Caki2 (cell line): ENCODE measurements at places on chromosomes 11 and 22.

DNA sequence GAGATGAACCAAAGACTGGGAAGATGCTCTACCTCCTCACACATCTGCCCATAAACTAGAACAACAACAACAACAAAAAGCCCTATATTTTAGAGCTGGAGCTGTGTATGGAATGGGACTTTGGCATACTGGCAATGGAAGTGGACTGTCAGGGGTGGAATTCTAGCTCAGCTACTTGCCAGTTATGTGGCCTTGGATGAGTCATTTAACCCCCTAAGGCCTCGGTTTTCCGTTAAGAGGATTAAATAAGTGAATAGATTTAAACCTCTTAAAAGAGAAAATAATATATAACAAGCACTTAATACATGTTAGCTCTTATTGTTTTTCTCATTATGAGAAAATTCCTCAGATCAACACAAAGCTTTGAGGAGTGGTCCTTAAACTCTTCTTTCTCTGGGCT lies 195.0 kb downstream of the KIF18A start:
- DNase-seq, result no peak

GRCh38 chr11:44528103-44528502 lies 37.4 kb upstream of the CD82 start:
- DNase-seq, result no peak

GRCh38 chr11:91756829-91757480 lies 467.7 kb upstream of the FAT3 start:
- no peak for DNase-seq

DNA sequence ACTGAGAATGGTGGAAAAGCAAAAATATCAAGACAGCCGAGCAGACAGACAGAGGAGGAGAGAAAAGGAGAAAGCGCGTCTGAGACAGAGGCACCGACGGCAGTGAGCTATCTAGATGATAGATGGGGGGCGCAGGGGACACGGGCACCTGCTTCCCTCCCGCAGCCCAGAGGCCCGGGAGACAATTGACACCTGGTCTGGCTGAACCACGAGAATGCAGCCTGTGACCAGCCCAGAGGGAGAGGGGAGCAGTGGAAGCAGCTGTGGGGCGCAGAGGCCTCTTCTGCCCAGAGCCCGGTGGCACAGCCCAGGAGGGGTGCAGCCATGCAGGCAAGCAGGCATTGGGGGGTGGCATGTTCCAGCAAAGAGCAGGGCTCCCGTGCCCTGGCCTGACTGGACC lies 48.2 kb downstream of the ELFN2 start:
- DNase-seq, result no peak

DNA sequence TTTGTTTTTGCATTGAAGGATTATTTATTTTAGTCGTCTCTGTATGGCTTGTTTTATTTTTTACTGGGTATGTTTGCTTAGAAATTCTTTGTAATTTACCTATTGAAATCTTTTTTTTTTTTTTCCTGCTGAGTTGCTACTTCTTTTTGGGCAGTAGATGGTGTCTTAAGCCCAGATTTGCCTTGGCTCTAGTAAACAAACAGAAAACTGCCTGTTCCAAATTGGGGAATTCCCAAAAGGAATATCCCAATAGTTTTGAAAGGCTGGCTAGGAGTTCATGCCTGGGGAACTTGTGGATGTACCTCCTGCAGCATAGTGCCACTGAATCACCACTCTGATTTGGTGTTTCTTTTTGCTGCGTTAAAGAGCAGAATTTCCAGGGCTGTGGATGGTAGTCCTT lies 17.7 kb downstream of the PAMR1 start:
- DNase-seq, result no peak
